ENCODE measurements at places on chromosomes 6 and 20. TPM values are rescaled to one million over a fixed set of nuclear protein-coding genes. Genes with fewer than 3 reads are reported as not detected.

The TFAP2D gene
- total RNA-seq = not detected

DNA sequence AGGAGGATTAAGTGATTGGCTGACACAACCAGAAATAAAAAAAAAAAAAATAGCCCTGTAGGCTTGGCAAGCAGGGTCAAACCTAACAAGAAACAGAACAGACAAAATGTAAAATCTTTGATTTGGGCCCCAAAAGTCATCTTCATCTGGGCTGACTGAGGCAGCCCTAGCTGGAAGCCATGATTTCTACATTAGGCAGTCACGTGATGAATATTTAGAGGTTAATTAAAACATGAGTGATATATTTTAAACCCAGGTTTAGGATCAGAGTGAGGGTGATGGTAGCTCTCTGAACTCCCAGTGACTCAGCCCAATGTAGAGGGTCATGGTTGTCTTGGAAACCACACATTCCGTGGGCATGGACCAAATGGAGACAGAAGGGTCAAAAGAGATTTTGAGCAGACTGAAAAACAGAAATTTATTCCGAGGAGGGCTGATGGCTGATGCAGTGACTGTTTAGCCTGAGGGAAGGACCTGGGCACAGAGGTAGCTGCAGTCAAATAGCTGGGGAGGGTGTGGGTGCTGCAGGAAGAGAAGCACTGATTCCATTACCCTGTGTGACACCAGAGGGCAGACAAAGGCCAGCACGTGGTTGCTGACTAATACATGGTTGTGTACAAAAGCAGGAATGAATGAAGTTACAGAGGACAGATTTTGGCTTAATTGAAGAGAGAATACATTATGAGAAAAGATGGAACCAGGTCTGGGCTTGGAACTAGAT lies 573.1 kb upstream of the CHD6 start:
- H3K27me3 ChIP-seq = peaks cover 3% of the 10 kb centered on the region
- no peak for DNase-seq
- H3K27ac ChIP-seq = no peak overlapping the region
- no peak overlapping the region for H3K4me3 ChIP-seq
- H3K4me1 ChIP-seq = no peaks in the 10 kb centered on the region

DNA sequence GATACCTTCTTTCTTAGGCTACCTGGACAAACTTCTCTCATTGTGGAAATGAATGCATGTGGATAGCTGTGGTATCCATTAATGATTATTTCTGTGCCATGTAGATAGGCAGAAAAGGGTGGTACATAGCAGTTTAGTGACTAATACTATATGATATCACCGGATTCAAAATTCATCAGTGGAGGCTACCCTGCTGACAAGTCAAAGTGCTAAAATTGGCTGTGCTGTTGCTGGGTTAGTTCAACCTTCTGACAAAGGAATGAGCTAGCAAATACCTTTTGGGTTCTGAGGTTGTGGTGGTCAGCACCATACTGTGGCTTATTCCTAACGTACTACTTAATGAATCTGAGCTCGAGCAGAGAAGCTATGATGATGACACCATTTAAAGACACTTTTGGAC lies 109.1 kb downstream of the TFAP2B start:
- H3K27me3 ChIP-seq = no peaks in the 10 kb centered on the region
- no peak for DNase-seq
- H3K4me3 ChIP-seq = no peak overlapping the region
- no peaks in the 10 kb centered on the region for H3K4me1 ChIP-seq

- H3K27ac ChIP-seq = no peak overlapping the region
- H3K4me1 ChIP-seq = no peaks in the 10 kb centered on the region
- H3K4me3 ChIP-seq = no peak overlapping the region
- H3K36me3 ChIP-seq = no peaks in the 10 kb centered on the region
- no peaks in the 10 kb centered on the region for H3K27me3 ChIP-seq
- no peak for DNase-seq
Observed at GRCh38 chr6:64230530-64230929, 594.9 kb downstream of the PHF3 start.

The C6orf141 gene
- 0.43 TPM for total RNA-seq

GRCh38 chr20:23228912-23229311 lies 121.7 kb upstream of the NXT1 start:
- peaks cover 3% of the 10 kb centered on the region for H3K27me3 ChIP-seq
- H3K4me3 ChIP-seq = no peak overlapping the region
- no peaks in the 10 kb centered on the region for H3K36me3 ChIP-seq
- DNase-seq = no peak
- no peaks in the 10 kb centered on the region for H3K4me1 ChIP-seq
- no peak overlapping the region for H3K27ac ChIP-seq

DNA sequence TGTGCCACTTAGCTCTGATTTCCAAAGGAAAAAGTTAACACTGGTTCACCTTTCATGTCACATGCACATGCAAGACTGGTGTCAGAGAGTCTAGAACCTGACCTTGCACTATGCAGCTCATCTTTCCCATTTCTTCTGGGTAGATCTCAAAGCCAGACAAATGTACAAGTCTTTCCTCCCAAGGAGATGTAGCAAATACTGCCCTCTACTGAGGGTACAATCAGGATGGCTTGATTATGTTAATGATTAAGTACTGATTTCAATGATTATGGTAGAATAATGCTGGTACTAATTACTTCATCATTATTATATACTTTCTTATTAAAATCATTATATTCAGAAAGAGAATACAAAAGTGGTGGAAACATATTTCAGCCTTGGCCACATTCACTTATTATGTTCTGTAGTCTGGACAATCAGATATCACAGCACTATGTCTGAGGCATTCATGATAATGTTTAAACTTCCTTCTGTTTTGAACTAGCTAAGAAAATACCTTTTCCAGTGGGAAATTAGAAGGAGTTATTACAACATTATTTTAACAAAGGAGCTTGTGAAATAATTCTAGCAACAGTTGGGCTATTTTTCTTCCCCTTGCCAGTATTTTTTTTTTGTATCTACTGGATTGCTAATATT lies 68.5 kb upstream of the FOXO3 start:
- H3K4me3 ChIP-seq = no peak overlapping the region
- no peaks in the 10 kb centered on the region for H3K27me3 ChIP-seq
- no peak for DNase-seq

The RIMS4 gene
- not detected for total RNA-seq

GRCh38 chr6:24898676-24899075 lies 37.1 kb downstream of the RIPOR2 start:
- H3K36me3 ChIP-seq = peaks cover 64% of the 10 kb centered on the region
- H3K27ac ChIP-seq = peak overlapping the region; percentile 89
- peaks cover 81% of the 10 kb centered on the region for H3K4me1 ChIP-seq

- no peak for DNase-seq
- H3K27me3 ChIP-seq = no peaks in the 10 kb centered on the region
- H3K4me1 ChIP-seq = peaks cover 57% of the 10 kb centered on the region
- no peak overlapping the region for H3K27ac ChIP-seq
- peaks cover 33% of the 10 kb centered on the region for H3K36me3 ChIP-seq
Observed at GRCh38 chr6:142893088-142893487, 51.9 kb downstream of the HIVEP2 start.

The PARD6B gene
- 4.7 TPM for total RNA-seq

DNA sequence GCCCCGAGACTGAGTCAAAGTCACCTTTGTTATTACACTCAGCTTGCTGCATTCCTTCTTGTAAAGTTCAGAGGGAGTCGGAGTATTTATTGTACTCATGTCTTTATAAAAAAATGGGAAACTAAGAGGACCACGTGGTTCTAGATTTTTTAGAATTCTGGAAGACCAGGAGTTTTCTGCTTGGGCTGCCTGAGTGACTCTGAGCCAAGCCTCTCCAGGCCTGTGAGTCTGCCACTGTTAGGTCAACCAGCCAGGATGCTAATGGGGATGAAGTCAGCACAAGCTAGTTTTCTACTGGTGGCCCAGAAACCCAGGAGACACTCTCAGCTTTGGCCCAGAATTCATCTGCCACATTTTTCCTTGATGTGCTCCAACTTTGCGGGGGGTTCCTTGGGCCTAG lies 453.5 kb upstream of the SULF2 start:
- DNase-seq = no peak
- H3K27me3 ChIP-seq = no peaks in the 10 kb centered on the region
- H3K27ac ChIP-seq = no peak overlapping the region
- H3K4me3 ChIP-seq = no peak overlapping the region

The ZNF311 gene
- total RNA-seq = 0.43 TPM

The BHLHE23 gene
- total RNA-seq = not detected

The DPM1 gene
- 66.6 TPM for total RNA-seq

DNA sequence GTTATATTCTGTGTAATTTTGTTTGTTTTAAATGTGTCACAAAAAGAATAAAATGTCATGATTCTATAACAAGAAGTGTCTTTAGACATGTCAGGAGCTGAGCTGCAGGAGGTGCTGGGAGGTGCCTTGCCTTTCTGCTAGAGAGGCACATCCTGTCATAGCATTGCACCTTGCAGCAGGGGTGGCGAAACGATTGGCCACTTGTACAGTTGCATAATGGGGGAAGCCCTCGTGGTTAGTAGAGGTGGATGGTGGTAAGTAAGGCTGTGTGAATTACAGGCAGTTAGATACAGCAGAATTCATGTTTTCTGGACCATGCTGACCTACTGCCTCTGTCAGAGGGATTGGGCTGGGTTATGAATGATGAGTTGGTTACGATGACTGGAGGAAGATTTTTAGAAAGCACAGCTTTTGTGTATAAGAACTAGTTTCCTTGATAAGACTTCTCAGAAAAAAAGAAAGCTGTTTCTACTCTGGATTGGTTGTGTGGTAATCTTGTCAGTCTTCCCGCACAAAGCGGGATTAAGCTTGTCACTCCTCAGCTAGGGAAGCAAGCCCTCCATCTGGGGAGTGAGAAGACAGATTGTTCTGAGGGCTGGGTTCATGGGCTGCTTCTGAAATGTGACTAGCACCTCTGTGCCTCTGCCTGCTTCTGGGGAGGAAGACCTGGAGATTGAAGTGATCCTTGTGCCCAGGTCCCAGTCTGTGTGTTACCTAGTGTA lies 74.9 kb downstream of the FOXO3 start:
- H3K4me3 ChIP-seq = no peak overlapping the region
- peak overlapping the region; percentile 7 for H3K27ac ChIP-seq
- peaks cover 61% of the 10 kb centered on the region for H3K4me1 ChIP-seq
- peak; percentile 76 for DNase-seq

DNA sequence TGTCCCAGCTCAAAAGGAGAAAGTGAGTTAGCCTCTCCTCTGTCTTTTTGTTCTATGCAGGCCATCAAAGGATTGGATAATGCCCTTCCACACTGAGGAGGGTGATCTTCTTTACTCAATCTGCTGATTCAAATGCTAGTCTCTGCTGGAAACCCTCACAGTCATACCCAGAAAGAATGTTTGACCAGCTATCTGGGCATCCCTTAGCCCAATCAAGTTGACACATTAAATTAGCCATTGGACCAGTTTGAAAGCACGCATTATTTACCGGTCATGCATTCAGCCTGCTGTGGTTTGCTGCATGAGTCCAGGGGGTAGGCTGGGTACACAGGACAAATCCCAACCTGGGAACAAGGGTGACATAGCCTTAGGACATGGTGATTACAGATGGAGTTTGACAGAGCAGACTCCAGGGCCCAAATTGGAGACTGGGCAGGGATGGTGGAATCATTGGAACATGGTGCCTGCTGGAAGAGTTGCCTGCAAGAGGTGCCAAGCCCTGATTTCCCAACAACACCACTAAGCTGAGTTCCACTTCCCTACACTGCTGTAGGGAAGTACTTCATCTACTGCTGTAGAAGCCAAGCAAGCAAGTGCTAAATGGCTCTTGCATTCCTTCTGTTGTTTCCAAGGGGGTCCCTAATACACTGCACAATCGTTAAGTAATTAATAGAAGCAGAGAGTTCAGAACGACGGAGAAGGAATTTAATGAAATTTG lies 87.7 kb downstream of the RNF182 start:
- H3K36me3 ChIP-seq = no peaks in the 10 kb centered on the region
- H3K27me3 ChIP-seq = peaks cover 9% of the 10 kb centered on the region
- no peak overlapping the region for H3K4me3 ChIP-seq
- DNase-seq = no peak
- no peak overlapping the region for H3K27ac ChIP-seq

- no peak overlapping the region for H3K27ac ChIP-seq
- no peaks in the 10 kb centered on the region for H3K4me1 ChIP-seq
- DNase-seq = no peak
- H3K4me3 ChIP-seq = no peak overlapping the region
Observed at GRCh38 chr20:41394931-41395666, 28.5 kb upstream of the EMILIN3 start.

The HFE gene
- total RNA-seq = 0.56 TPM

GRCh38 chr6:129026601-129027000 lies 143.7 kb downstream of the LAMA2 start:
- DNase-seq = no peak
- H3K27ac ChIP-seq = no peak overlapping the region
- no peaks in the 10 kb centered on the region for H3K36me3 ChIP-seq
- no peak overlapping the region for H3K4me3 ChIP-seq

DNA sequence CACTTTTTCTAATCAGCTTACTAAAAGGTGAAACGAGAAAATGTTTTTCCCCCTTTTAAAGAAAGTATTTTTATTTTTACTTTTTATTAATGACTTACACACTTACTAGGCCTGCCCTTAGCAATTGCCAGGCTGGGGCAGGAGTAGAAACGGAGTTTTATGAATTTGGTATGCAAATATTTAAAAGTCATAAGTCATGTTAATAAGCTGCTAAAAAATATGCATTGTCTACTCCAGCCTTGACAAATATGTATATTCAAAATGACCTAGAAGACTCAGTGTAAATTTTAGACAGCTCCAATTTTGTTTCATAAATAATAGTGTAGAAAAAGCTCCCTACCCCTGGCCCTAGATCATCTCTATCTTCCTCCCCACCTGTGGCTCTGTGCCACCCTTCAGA lies 17.5 kb upstream of the TGM6 start:
- H3K4me1 ChIP-seq = no peaks in the 10 kb centered on the region
- DNase-seq = no peak
- peaks cover 16% of the 10 kb centered on the region for H3K27me3 ChIP-seq

GRCh38 chr20:24745206-24745605 lies 203.9 kb upstream of the CST7 start:
- no peaks in the 10 kb centered on the region for H3K27me3 ChIP-seq
- DNase-seq = no peak
- H3K36me3 ChIP-seq = no peaks in the 10 kb centered on the region
- H3K27ac ChIP-seq = no peak overlapping the region

The ULBP2 gene
- 0.38 TPM for total RNA-seq

The IL17A gene
- total RNA-seq = not detected

The DOP1A gene
- 6.6 TPM for total RNA-seq

GRCh38 chr6:117930645-117931044 lies 23.6 kb downstream of the SLC35F1 start:
- no peaks in the 10 kb centered on the region for H3K36me3 ChIP-seq
- no peaks in the 10 kb centered on the region for H3K4me1 ChIP-seq
- no peak overlapping the region for H3K27ac ChIP-seq
- H3K4me3 ChIP-seq = no peak overlapping the region

The ATP6V1G2 gene
- 1.1 TPM for total RNA-seq

The GSTA4 gene
- total RNA-seq = 13.1 TPM

- H3K27me3 ChIP-seq = no peaks in the 10 kb centered on the region
- peaks cover 3% of the 10 kb centered on the region for H3K4me1 ChIP-seq
- H3K36me3 ChIP-seq = no peaks in the 10 kb centered on the region
- no peak overlapping the region for H3K4me3 ChIP-seq
- DNase-seq = no peak
- H3K27ac ChIP-seq = no peak overlapping the region
Observed at GRCh38 chr6:155853011-155853410, 397.4 kb upstream of the NOX3 start.

The SOX18 gene
- total RNA-seq = not detected
